Cardiac muscle cell (in vitro differentiated cells and primary cell): ENCODE measurements at places on chromosomes 2 and 18. TPM values are rescaled to one million over a fixed set of nuclear protein-coding genes. Genes with fewer than 3 reads are reported as not detected.

The DLX1 gene
- not detected in 2 replicates for total RNA-seq

The CFC1 gene
- total RNA-seq, result 48.4 and 59.1 TPM in 2 replicates

- DNase-seq, result peak; percentile 6
Observed at GRCh38 chr2:136327162-136327852, 209.4 kb upstream of the CXCR4 start.

The ARHGAP25 gene
- 3.0 and 7.7 TPM in 2 replicates for total RNA-seq

DNA sequence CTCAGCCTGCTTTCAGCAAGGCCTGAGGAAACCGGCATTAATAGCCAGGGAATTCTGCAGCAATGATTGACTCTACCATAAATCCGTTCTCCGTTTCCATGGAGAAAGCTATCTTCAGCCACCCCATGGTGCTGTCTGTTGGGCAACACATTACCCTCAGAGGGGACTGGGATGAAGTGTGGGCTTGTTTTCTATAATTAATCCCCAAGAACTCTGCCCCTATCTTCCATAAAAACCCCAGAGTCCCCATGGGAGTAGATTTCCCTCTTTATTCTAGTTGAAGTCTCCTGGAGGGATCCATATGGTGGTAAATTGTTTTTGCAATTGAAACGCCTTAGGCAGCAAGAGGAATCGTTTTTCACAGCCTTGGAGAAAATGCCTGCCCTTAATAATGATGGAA, 9.2 kb downstream of the G6PC2 start:
- DNase-seq, result no peak

GRCh38 chr18:77209587-77209986, 40.1 kb upstream of the GALR1 start:
- DNase-seq, result peak; percentile 26

The C1GALT1C1L gene
- 0.60 TPM in 1 of 2 replicates, not detected in the other for total RNA-seq

DNA sequence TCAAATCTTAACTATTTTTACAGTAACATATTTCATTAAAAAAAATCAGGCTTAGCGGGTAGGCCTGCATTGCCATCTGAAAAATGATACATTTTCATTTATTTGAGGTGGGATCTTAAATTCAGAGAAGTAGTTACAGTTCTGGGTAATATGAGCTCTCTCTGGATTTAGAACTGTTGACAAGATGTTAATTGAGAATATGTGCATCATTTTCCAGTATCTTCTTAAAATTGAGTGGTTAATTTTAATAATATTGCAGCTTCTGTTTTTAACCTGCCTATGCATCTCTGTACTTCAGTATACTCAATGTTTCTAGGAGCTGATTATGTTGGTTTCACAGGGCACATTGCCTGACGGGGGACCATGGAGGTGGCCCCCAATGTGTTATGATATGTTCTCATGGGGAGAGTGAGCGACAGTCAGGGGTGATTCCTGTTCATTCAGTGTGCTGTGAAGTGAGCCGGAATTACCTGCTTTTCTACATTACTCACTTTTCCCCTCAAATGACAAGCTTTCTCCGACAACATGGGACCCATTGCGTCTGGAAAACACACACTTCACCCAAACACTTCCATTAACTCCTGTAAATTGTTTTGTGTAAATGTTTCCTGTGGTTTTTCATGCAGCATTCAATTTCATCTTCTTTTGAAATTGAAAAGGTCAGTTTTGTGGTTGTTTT, 406.2 kb downstream of the MTX2 start:
- no peak for DNase-seq

DNA sequence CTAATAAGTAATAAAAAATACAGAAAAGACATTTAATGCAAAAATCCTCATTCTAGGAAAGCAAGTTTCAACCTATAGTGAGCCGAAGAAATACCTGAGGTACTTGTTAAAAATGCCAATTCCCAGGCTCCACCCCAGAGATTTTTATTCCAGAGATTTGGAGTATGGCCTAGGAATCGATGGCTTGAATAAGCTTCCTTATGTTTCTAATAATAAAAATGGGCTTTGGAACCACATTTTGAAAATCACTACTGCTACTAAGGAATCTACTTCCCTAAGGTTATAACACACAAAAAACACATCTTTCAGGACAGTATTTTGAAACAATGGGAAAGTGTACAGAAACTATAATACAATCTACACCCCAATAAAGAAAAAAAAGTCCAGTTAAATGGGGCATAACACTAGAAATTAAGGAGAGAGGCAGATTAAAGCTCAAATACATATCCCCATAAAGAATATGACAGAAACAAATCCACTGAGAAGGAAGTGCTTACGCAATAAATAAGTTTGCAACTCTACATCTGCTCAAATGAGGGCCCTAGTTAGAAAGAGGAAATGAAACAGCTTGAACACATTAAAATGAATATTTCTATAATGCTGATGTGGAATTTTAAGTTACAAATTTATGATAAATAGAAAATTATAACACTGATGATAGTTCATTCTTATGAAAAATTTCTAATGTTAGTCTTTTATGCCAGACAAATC, 103.7 kb downstream of the EPB41L3 start:
- DNase-seq, result peak; percentile 55

The SMAD7 gene
- 93.1 and 129 TPM in 2 replicates for total RNA-seq

The DPP10 gene
- total RNA-seq, result 1.4 and 1.7 TPM in 2 replicates

DNA sequence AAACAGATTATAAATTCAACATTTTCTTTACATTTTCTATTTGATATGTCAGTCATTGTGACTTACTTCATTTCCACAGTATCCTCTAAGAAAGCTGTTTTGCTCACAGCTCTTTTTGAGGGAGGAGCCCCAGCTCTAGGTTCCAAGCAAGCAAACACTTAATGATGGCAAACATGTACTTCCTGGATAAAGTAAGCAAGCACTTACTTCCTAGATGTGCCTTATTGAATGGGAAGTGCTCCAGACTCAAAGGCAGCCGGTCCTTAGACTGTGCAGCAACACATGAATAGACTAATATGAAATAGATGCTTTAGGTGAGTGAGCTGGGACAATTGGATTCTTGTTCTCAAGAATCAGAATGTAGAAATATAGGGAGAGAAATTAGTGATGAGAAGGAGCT, 2149.8 kb upstream of the PIK3C3 start:
- DNase-seq, result no peak

DNA sequence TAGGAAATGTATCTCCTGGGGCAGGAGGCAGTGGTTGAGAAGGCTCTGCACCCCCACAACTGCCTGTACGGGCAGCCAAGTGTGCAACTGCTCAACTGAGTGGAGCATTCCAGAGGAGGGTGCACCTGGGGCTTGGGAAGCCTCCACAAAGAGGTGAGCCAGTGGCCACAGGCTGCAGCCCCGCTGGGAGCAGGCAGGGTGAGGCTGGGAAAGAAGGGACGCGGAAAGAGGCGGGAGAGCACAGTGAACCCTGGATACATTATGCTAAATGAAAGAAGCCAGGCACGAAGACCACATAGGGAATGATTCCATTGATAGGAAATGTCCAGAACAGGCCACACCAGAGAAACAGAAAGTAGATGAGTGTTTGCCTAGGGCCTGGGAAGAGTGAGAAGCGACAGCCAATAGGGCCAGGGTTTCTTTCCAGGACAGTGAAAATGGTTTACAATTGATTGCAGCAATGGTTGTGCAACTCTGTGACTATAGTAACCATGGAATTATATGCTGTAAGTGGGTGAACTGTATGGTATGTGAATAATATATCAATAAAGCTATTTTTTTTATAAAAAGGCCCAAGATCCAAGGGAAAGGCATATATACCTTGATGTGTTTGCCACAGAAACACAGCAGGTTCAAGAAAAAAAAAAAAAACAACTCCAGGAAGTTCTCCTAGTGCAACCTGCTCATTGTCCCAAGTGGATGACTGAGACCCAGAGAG, 82.4 kb downstream of the DDX1 start:
- DNase-seq, result peak; percentile 69

The INHA gene
- total RNA-seq, result 11.4 and 39.0 TPM in 2 replicates

GRCh38 chr2:65103013-65103715, 26.7 kb downstream of the RAB1A start:
- DNase-seq, result no peak

The RSAD2 gene
- total RNA-seq, result 0.12 and 0.28 TPM in 2 replicates

DNA sequence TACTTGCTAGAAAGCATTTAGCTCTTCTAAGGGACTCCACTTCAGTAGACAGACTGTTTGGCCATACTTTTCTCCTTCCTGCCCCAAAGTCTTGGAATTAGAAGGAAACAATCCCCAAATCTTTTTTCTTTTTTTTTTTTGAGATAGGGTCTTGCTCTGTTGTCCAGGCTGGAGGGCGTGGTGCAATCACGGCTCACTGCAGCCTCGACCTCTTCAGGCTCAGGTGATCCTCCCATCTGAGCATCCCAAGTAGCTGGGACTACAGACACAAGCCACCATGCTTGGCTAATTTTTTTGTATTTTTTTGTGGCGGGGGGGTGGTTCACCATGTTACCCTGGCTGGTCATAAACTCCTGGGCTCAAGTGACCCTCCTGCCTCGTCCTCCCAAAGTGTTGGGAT, 6.2 kb upstream of the UGGT1 start:
- no peak for DNase-seq

The MEP1B gene
- 0.04 and 0.09 TPM in 2 replicates for total RNA-seq

DNA sequence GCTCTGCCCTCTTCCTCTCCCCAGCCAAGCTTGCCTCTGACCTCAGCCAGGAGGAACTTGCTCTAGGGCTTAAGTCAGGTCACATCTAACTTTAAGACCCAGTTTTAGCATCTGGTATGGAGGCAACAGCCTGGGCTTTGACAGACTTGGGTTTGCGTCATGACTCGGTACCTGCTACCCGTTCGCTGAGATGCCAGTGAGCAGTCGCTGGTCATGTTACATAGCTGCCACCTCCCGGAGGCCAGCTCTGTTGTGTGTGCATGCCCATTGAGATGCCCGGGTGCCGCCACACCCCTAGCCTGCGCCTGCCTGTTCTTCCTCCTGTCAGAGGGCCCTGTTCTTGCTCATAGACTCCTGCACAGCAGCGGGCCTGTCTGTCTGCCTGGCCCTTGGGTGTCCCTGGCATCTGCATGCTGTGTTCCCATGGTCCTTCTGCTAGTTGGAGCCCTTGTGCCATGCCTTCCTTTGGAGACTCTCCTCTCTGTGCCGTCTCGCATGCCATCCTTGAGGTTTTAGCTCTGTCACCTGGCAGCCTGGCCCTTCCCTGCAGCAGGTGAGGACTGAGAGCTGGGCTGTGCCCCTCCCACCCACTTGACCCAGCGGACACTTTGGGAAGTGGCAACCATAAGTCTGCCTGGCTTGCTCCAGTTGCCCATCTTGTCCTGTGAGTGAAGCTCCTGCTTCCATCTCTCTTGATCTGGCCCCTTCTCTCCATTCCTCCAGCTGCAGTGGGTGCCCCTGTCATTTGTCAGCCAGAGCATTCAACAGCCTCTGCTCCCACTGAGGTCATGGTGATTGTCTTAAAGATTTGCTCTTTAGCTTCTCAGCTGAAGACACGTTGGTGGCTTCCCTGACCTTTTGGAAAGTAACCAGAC, 24.9 kb downstream of the ASAP2 start:
- no peak for DNase-seq

The UGT1A9 gene
- total RNA-seq, result not detected in 2 replicates

The MOGAT1 gene
- not detected in 2 replicates for total RNA-seq

DNA sequence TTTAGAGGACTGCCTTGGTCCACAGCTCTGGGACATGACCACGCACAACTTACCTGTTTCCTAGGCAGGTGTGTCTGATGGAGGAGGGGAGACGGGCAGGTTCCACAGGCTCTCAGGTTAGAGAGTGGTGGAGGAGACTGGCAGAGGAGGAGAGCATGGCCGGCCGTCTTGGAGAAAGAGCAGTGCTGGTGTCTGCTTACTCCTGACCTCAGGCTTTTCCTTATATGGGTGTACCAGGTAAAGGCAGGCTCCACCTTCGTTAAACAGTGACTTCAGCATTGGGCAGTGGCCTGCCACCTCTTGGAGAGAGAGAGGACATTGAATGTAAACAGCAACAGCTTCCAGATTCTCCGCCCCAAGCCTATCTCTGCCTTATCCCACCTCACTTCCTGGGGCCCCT, at the start of gene CAPN13:
TSS of gene CAPN13 (minus strand) at position 198 of the 400 bp plus-strand sequence. CDS start 20,121 bp downstream, outside the sequence.
- DNase-seq, result no peak

- DNase-seq, result peak; percentile 6
Observed at GRCh38 chr2:238202326-238203093, 985 bp downstream of the ILKAP start.

The ANKRD30BL gene
- total RNA-seq, result 0.14 and 0.71 TPM in 2 replicates
